NCI-H2227 treated with DMSO at 0.1 percent for 48 hours (cell line): ENCODE measurements at places on chromosomes 16 and 17.

- no peak for DNase-seq
These were observed 5.1 kb downstream of the FOXF1 start for GRCh38 chr16:86515413-86515776.

GRCh38 chr17:50519141-50519834 lies 11.0 kb downstream of the MYCBPAP start:
- no peak for DNase-seq

DNA sequence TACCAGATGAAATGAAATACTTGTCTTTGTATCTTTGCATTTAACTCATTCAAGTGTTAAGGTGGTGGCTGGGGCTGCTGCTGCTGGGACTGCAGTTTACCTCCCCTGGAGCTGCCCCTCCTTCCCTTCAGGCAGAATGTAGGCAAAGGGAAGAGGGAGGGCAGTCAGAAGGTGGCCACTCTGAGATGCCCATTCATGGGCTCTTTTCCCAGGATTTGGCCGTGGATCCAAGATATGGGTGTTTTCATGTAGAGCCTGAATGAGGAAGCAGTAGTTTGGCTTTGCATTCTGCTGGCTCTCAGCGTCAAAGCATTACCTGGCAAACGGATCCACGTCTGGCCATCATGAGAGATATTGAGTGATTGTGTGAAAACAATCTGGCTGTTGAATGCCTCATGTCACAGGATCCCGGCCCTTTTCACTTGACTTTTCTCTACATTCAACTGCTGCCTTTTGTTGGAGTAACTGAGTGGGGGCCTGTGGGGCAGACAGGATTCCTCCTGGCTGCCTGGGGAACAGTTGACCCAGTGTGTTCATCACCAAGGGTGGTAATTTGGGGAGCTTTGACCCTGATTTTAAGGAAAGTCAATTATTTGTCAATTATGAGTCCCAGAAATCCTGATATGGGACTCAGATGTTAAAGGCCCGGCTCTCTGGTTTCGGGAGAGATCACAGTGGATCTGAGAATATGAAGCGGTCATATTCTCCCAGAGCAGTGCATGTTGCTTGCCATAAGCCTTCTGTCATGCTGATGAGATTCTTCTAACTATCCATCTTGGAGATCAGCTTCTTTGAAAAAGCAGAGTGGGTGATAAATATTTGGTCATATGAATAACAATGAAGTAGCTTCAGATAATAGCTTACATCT lies 236.8 kb downstream of the IRX3 start:
- DNase-seq = no peak

GRCh38 chr17:20200016-20200795 lies 191.0 kb downstream of the SPECC1 start:
- DNase-seq = no peak

- no peak for DNase-seq
These were observed 14.4 kb upstream of the ABCC1 start for GRCh38 chr16:15934991-15935390.

DNA sequence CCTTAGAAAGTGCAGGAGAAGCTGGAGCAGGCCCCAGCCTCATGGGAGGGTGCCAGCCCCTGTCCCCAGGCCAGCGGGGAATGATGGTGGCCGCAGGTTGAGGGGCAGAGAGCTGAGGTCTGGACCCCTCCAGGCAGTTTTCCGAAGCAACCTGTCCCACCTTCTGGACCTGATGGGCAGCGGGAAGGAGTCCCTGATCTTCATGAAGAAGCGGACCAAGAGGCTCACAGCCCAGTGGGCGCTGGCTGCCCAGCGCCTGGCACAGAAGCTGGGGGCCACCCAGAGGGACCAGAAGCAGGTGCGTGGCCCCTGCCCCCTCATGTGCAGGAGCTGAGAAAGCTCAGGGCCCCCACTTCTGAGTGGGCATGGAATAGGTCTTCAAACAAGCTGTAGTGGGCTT lies 36.8 kb downstream of the MGAT5B start:
- no peak for DNase-seq

DNA sequence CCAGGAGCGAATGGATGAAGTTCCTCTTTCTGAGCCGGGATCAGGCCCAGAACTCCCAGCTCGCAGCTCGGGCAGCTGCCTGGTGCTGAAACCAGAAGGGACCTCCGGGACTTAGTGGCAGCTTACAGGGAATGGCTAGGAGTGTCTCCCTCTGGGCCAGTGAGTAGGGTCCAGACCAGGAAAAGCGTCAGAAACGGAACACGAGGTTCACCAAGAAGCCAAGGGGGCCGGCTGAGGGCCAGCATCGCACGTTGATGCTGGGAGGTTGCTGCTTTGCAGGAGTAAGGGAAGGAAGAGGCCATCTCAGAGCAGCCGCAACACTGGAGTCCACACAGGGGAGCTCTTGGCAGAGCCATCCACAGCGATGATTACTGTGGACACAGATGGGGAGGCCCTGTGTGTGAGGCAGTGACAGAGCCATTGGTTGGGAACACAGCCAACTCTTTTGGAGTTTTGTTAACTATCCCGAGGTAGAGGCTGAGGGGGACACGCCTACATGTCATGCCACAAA lies 74.0 kb upstream of the CREBBP start:
- no peak for DNase-seq

DNA sequence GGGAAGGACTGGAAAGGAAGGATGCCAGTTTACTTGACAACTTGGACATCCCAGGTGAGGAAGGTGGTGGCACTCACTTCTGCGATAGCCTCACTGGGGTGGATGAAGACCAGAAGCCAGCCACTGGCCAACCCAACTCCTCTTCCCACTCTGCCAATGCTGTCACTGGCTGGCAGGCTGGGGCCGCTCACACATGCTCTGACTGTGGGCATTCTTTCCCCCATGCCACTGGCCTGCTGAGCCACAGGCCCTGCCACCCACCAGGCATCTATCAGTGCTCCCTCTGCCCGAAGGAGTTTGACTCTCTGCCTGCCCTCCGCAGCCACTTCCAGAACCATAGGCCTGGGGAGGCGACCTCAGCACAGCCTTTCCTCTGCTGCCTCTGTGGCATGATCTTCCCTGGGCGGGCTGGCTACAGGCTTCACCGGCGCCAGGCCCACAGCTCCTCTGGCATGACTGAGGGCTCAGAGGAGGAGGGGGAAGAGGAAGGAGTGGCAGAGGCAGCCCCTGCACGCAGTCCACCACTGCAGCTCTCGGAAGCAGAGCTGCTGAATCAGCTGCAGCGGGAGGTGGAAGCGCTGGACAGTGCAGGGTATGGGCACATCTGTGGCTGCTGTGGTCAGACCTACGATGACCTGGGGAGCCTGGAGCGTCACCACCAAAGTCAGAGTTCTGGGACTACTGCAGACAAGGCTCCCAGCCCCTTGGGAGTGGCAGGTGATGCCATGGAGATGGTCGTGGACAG lies 4.5 kb downstream of the ZNF646 start:
- no peak for DNase-seq

DNA sequence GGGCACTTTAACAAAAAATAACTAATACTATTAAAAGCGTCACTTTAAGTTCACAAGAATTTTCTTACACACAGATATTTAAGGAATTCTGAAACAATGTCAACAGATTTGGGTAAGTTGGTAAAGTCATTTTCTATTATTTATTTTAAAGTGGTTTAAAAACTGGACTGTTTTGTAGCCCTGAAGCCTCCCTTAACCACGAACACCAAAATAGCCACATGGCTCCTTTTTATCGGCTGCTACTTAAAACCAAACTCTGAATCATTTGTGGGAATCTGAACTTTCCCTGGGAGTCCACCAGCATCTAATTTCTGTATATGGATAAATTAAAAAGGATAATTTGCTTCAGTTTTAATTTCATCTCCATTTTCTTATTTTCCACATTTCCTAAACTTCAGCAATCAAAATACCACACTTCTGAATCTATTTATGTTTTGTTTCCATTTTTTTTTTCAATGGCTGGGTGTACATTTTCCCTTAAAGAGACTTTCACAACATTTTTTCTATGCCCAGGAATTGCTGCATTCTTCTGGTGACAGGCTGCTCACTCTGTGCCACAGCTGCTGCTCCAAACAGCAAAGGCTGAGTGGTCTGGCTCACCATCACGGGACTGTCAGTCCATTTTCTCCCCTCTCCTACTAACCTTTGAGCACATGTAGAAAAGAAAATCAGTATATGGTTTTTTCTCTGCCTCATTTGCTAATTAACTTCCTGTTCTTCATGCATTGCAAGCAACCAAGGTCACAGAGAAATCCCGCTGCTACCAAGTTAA lies 255.5 kb upstream of the KCNJ16 start:
- DNase-seq = no peak

- no peak for DNase-seq
These were observed 50.8 kb downstream of the HIC1 start for GRCh38 chr17:2105663-2106062.

DNA sequence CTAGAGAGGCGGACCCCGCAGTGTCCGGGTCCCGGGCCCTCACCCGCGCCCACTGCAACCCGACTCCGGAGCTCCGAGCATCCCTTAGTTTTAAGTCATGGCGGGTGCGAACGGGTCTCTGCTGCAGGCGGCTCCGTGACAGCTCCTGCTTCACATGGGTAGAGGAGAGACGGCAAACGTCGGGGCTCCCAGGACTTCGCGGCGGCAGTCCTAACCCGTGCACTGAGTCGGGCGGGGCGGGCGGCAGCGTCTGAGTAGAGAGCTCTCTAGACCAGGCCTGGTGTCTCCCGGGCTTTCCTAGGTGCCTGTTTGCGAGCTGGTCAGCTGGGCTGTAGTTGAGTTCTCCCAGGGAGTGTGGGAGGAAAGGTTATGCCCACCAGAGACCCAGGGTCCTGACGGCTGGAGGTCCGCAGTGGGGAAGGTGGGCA lies 345 bp downstream of the TSC2 start:
- no peak for DNase-seq

DNA sequence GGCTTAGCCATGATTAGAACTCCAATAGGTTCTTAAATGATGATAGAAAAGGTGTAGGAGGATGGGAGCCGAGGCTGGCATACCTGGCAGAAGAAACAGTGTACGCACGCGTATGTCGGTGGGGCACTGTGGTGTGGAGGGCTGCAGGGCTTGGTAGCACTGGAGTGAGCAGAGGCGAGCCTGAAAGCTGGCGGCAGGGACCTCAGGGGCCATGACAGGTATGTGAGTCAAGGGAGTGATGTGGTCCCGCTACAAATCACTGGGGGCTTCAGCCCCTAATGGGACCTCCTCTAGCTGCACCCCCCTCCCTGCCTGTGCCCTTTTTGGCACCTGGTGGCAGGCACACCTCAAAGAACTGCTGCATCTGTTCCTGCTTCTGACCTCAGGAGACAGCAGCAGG lies 67.3 kb downstream of the RAI1 start:
- DNase-seq = no peak

DNA sequence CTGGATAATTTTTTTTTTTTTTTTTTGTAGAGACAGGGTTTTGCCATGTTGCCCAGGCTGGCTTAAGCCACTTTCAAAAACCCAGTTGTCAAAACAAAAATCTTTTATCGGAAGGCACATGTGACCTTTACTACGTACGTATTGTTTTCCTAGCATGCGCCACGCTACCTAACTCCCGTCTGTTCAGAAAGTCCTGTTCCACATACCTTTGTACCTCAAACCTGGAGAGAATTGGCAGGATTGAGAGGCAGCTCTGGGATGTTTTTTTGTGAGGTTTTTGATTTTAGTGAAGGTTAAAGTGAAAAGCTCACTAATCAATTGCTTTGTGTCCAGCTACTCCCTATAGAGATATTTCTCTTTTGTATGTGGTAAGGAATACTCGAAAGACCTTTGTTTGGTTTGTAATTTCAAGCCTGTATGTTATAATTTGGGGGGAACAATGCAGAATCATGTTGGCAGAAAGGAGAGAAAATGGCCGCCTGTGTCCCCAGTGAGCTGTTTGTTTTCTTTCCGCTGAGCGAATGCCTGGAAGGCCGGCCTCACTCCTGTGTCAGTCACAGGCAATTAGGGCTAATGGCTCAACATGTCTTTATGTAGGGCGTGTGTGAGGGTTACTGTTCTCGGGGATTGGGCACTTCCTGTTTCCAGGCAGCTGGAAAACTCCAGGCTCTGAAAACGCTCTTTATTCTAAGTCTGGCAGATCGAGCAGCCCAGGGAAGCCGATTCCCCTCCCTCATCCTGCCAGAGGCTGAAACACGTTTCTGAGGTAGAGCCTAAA lies 60.8 kb upstream of the CLEC18A start:
- peak; percentile 59 for DNase-seq

- DNase-seq = no peak
These were observed 29.8 kb upstream of the XYLT2 start for GRCh38 chr17:50316016-50316587.

DNA sequence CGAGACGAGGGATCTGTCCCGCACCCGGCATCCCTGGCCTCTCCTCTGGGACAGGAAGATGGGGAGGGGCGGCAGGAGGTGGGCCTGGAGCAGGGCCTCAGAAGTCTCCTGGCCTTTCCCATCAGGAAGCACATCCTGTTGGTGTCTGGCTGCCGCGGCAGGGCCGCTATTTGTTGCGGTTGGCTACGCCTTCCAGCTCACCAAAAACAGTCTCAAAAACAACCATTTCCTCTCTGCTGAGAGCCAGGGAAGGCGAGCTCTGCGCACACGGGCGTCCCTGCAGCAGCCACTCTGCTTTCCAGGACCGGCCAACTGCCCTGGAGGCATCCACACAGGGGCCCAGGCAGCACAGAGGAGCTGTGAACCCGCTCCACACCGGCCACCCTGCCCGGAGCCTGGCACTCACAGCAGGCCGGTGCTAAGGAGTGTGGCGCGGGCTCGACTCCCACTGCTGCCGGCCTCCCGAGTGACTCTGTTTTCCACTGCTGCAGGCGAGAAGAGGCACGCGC lies at the start of gene TMEM204:
TMEM204 (plus strand) TSS at position 224 of the 509 bp plus-strand sequence. CDS start 610 bp downstream, outside the sequence.
- DNase-seq = no peak
